ENCODE measurements at places on chromosomes 1 and 21. TPM values are rescaled to one million over a fixed set of nuclear protein-coding genes. Genes with fewer than 3 reads are reported as not detected.

The SLC44A5 gene
- not detected for total RNA-seq

The GPATCH4 gene
- 46.6 TPM for total RNA-seq

The OR6N1 gene
- total RNA-seq = not detected

The SEC16B gene
- not detected for total RNA-seq

The FGR gene
- total RNA-seq = 0.22 TPM

The B3GALT2 gene
- total RNA-seq = 2.9 TPM

The CASQ2 gene
- not detected for total RNA-seq

The OR2L2 gene
- 0.07 TPM for total RNA-seq

The TSPEAR gene
- total RNA-seq = not detected

All from T-helper 1 cell treated with Interleukin-12 subunit alpha and Interleukin-12 subunit beta and Interleukin-4 antibody, amounts not matched to agents 30 ng/mL and 1 ng/mL, for 36 hours (primary cell).